NCI-H446 (cell line): ENCODE measurements at places on chromosomes 12 and 14.
A peak's percentile ranks its signal among the peaks of the same experiment; 100 is the strongest.

DNA sequence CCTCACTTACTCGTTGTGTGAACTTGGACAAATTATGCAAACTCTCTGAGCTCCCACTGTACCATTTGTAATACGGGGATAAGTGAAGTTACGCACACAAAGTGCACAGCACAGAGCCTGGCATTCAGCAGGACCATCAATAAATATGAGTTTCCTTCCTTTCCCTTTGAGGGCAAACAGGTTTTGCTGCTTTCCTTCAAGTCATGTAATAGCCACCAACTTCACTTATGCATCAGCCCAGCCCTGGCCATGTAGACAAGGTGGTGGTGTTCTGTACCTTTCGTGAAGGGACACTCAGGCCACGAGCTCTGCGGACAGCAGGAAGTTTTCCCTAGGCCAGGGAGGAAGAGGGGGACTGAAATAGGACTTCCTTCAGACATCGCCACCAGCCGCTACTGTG, 272.7 kb downstream of the CACNA1C start:
- DNase-seq = no peak

GRCh38 chr14:89493877-89494634, 77.0 kb upstream of the FOXN3 start:
- no peak for DNase-seq

DNA sequence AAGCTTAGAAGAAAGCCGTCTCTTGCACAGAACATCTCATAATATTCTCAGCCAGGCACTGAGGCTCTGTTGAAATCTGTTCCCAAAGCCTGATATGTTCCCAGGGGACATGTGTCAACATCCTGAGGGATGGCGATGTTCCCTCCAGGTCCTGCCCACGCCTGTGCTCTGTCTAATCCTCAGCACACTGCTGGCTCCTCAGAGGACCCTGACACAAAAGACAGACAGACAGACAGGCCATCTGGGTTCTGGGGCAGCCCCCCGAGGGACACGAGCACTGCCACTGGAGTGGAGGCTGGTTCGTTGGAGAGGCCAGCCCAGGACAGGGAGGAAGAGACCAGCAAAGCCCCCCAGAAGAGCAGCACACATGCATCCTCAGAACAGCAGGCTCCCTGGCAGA, 27.8 kb downstream of the CHGA start:
- DNase-seq = no peak

DNA sequence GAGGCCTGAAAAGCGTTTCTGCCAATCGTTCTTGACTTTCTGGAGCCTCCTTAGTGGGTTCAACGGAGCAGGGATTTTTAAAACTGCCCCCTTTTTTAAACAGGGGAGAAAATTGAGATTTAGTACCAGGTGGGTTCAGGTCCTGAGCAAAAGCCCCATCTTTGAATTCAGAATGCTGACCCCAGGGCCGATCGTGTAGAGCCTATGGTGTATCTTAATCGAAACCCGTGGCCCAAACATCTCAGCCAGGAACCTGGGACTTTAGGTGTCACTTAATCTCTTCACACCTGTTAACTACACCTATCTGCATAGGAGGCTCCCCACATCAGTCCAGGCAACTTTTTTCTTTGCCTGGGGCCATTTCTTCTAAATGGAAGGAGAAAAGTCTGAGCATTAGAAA, 6.4 kb upstream of the TBX5 start:
- DNase-seq = no peak

GRCh38 chr14:85438481-85438942, 91.4 kb upstream of the FLRT2 start:
- no peak for DNase-seq

DNA sequence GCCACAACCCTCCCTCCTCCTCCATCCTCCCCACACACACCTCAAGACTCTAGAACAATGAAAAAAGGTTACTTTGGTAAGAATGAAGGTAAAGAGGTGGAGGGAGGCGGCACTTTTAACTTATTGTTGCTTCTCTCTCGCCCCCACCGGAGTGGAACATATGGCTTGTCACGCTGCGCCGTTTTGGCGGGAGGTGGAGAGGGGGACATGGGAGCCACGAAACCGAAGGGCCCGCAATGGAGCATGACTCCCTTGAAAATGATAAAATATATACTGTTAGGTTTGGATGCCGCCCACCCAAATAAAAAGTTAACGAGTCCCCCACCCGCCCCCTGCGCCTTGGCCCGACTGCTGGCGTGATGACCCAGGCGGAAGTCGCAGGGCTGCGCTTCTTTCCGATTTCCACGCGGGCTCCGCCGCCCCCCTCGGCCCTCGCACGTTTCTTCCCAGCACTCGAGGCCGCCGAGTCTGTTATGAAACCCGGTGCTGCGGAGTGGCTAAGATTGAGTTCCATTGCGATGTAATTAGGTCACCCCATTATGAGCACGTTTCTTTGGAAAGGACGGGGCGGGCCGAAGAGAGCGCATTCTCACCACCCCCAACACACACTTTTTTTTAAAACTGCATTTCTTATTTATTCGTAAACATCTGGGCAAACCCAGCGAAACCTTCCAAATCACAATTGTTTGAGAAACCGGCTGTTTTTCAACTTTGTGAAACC, 1.4 kb upstream of the ZFP36L1 start:
- DNase-seq = peak; percentile 42

DNA sequence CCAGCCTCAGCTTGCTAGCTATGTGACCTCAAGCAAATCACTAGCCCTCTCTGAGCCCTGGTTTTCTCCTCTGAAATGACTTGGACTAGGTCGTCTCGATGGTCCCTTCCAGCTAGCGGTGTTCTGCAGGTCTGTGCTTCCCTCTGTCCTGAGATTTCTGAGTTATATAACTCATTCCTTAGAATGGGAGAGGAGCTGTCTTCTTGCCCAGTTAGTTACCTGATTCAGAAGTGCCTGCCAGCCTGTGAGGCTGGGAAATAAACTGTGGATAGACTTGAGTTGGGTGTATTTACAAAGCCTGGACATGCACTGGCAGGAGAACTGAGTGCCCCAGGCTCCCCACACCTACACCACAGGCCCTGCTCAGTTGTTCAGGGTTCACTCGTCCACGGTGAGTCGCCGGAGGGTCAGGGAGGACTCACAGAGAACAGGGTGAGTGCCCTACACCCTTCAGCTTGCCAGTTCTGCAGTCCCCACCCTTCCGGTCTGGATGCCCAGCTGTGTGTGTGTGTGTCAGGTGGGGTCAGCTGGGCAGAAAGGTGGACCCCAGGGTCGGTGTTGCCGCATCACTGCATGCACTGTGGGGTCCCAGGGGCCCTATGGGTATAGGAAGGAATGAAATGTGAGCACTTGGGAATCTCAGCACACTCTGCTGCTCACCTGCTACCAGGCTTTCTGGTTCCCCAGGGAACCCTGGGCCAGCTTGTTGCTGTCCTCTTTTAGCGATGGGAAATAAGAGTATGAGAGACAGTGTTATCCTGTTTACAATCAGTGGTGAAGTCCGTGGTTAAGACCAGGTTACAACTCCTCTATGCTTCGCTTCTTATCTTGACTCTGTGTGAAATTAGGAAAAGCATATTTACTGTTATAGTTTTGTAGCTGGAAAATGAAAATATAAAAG, 348.2 kb downstream of the DPF3 start:
- no peak for DNase-seq

GRCh38 chr14:55562135-55562534, 17.9 kb upstream of the KTN1 start:
- no peak for DNase-seq

GRCh38 chr12:98295681-98296080, 219.7 kb upstream of the TMPO start:
- DNase-seq = no peak

DNA sequence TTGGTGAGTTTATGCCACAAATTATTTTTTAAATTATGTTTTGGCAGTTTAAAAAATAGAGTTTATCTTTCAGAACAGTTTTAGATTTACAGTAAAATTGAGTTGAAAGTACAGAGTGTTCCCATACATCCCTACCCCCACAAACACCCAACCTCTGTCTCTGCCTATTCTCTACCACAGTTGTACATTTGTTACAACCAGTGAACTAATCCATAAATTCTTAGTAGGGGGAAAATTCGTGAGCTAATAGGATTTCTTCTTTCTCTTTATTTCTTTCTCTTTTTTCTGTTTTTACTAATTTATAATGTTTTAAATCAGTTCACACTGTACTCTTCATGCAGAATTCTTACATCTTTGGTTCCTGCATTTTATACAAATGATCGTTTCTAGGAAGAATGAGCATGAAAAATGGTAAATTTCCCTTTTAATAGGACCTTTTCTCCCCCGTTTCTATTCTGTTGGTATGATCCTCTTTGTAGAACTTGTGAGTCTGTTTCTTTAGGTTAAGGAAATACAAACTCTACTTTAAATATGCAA, 56.7 kb downstream of the MIPOL1 start:
- DNase-seq = no peak

DNA sequence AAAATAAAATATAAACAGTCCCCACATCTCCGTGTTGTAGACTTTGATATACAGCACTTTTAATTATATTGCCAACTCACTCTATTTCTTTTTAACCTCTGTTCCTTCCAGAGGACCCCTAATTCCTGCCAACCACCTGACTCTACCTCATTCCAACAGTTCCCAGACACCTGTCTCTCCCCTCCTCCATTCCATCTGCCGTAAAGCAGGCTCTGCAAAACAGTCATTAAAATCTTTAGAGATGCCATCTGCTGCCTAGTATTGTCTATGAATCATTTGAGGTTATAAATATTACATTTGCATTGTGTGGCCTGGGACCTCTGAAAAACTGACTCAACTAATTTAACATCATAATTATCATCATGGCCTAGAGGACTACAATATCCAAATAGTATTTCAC, 148.8 kb upstream of the DCN start:
- DNase-seq = no peak
